Activated CD8-positive, alpha-beta memory T cell treated with anti-CD3 and anti-CD28 coated beads for 4 hours (primary cell): ENCODE measurements at places on chromosomes 3 and 15.

GRCh38 chr3:192637803-192638202 is 89.5 kb downstream of the FGF12 start:
- no peak for DNase-seq

- no peak for DNase-seq
Measured at GRCh38 chr3:57097536-57097935, 37.1 kb downstream of the SPATA12 start.

GRCh38 chr3:32841867-32842470 is 24.2 kb downstream of the TRIM71 start:
- DNase-seq: no peak

GRCh38 chr3:99918715-99919114 is 101.1 kb downstream of the CMSS1 start:
- DNase-seq: no peak

- DNase-seq: no peak
Measured at GRCh38 chr15:30882849-30883433, 20.8 kb upstream of the FAN1 start.

DNA sequence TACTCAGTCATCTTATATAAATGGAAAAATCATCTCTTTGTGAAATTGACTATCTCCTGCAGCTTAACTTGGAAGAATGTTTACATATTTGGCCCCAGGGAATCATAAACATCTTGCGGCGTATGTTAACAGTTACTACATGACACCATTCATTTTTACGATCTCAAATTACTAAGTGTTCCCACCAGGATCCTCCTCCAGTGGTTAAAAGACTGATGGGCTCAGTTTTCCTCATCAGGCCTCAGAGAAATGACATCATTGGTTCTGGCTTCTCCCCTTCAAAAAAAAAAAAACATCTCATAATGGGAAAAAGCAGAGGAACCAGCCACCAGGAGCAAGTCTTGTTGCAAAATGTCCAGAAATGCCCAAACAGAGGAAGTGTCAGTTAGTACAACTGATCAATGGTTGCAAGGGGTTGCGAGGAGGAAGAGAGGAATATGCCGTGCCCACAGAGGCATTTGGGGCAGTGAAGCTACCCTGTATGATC is 70.5 kb upstream of the LIPC start:
- DNase-seq: no peak

- DNase-seq: no peak
Measured at GRCh38 chr3:22474706-22475445, 723.9 kb upstream of the ZNF385D start.

GRCh38 chr3:55951388-55951787 is 464.3 kb upstream of the WNT5A start:
- DNase-seq: no peak

DNA sequence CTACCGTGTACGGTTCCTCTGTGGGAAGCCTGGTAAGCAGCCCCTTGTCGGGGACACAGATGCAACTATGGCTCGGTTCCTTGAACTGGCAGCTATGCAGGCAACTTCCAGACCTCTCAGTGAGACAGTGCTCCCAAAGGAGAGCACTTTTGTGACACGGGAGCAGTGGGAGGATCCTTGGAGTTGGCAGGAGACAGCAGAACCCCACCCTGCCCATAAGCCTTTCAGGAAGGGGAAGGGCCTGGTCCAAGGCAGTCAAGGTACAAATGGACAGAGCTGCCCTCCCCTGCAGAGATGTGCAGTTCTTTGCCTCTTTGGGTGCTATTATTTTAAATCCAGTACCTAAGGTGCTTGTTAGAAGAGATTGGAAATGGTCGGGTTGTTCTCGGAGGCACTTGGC is 94.5 kb downstream of the MESD start:
- DNase-seq: no peak

GRCh38 chr3:24963762-24964625 is 464.1 kb upstream of the RARB start:
- no peak for DNase-seq

DNA sequence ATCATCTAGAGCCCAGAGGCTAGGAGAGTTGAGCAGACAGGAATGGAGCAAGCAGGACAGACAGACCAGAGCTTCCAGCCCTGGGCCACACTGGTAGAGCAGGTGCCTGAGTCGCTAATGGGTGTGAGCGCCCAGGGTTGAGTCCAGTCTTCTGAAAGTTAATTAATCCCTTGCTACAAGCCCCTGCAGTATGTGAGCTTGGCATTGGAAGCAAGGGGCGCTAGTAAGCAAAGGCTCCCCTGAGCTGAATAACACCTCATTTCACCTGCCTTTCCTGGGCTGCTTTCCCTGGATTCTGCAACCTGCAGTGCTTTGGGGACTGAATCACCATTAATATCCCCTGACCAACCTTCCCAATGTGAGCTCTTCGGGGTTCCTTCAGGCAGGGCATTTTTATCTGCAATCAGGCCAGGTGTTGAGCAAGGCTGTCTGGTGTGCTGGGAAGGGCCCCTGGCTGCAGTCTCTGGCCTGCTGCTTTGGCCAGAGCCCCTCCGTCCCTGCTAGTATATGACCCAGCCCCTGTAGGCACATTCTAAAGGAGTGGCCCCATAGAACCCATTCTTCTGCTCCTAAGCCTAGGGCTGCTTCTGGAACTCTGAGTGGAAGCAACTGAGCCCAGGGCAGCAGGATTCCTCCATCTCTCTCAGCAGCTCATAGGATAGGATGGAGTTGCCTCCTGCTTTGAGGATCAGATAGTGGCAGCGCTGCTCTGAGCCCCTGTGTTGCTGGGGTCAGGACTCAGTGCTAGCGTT is 45.1 kb upstream of the EPHB1 start:
- no peak for DNase-seq

DNA sequence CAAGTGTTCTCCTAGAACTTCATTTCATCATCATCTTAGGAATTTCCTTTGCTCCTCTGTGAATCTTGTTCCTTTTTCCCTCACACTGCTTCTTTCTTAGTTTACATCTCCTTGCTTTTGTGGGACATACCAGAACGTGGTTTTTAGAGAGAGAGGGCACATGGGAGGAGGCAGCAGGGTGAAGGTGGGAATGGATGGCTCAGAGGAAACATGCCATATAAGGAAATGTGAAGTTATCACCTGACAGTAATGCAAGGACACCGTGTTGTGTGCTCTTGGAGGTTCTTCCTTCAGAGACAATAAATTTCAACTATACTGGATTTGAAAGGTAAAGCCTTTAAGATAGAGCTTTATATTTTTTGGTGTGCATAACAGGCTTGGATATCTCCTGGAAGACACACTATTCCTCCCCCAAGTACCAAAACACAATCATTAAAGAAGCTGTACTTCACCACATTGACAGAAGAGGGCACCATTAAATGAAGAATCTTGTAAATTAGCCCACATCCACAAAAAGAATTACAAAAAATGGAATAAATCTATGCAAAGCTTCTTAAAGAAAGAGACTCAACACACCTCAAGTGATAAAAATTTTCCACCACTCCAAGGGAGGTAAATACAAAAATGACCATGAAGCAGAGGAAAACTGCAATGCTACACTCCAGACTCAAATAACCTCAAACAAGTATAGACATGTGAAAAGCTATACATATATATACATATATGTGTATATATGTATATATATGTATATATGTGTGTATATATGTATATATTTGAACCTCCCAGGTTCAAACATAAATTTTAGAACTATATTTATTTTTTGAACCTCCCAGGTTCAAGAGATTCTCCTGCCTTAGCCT is 26.1 kb downstream of the RPL39L start:
- DNase-seq: no peak

DNA sequence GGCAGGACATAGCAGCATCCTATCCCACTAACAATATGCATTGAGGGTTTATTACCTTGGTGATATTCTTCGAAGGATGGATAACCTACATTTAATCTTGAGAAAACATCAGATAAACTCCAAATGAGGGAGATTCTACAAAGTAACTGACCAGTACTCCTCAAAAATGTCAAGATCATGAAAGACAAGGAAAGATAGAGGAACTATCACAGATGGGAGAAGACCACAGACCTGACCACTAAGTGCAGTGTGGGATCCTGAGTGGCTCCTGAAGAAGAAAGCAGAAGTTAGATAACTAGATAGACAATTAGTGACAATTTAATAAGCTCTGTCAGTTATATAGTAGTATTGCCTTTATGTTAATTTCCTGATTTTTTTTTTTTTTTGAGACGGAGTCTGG is 17.7 kb upstream of the CGNL1 start:
- no peak for DNase-seq

- DNase-seq: no peak
Measured at GRCh38 chr3:190396001-190396400, 8.0 kb downstream of the CLDN16 start.

GRCh38 chr3:41148901-41149300 is 50.4 kb upstream of the CTNNB1 start:
- DNase-seq: no peak

DNA sequence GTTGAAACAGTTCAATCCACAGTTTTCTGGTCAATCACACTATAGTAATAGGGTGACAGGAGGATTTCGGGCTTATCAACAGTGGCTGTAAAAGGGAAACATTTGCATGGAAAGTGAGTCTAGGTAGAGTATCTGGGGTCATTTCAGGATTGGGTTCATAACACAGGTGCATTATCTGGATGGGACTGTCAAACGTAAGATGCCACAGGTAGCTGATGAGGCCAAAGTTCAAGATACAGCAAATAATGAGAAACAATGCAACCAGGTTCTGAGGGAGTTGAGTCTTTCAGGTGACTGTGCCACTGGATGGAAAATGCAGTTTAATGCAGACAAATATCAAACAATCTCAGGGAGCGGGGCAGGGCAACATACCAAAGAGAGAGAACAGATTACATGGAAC is 62.2 kb downstream of the WDR76 start:
- DNase-seq: no peak

GRCh38 chr3:162718697-162719096 is 1222.1 kb downstream of the OTOL1 start:
- DNase-seq: no peak

- DNase-seq: no peak
Measured at GRCh38 chr15:93920204-93920603, 311.2 kb upstream of the MCTP2 start.

- DNase-seq: no peak
Measured at GRCh38 chr3:120425572-120426250, 25.1 kb downstream of the FSTL1 start.

GRCh38 chr3:144622845-144623244 is 651.2 kb downstream of the DIPK2A start:
- no peak for DNase-seq

DNA sequence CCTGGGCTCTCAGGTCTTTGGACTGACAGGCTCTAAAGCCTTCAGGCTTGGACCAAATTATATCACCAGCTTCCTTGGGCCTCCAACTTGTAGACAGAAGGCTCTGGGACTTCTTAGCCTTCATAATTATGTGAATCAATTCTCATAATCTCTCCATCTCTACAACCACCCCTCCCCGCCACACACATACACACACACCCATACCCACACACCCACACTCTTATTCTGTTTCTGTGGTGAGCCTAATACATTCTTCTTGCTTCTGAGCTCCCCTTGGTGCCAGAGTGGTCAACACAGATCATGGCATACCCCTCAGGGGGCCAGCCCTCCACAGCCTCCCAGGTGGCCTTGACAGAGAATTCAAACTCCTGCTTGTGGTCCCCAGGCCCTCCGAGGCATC is 5.6 kb upstream of the NUP210 start:
- DNase-seq: no peak

GRCh38 chr3:117622171-117622841 is 912.7 kb downstream of the TUSC7 start:
- no peak for DNase-seq

DNA sequence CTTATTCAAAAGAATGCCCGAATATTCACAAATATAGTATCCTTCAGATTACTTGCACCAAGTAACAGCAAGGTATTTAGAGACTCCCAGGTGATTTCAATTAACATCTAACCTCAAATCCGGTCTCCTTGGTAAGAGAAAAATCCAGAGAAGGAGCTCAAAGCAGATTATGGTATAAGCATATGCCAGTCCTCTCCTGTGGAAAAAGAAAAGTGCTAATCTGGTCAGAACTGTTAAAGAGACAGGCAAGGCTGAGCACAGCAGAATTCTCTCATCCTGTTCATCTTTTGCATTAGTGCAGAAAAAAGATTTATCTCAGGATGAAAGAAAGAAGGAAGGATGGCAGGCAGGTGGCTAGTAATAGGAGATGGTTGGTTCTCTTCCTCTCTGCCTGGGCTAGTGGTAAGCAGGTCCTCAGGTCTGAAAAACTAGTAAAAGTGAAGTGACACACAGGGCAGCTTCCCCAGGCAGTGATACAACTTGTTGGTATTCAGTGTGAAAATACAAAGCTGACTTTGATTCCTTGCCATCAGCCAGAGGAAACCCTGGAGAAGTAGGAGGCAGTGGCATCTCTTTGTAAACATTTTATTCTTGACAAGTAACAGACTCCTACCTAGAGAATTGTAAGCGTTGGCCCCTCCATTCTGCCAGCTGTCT is 14.2 kb downstream of the ATXN7 start:
- no peak for DNase-seq
